ENCODE measurements at places on chromosomes 5 and 9.

GRCh38 chr9:37534412-37534811 lies 41.8 kb downstream of the FBXO10 start:
- DNase-seq, result no peak

GRCh38 chr5:89606939-89607534 lies 724.1 kb upstream of the MEF2C start:
- no peak for DNase-seq

GRCh38 chr9:8074713-8075286 lies 275.2 kb upstream of the DMAC1 start:
- no peak for DNase-seq

- no peak for DNase-seq
Observed at GRCh38 chr5:15304914-15305834, 194.8 kb upstream of the FBXL7 start.

DNA sequence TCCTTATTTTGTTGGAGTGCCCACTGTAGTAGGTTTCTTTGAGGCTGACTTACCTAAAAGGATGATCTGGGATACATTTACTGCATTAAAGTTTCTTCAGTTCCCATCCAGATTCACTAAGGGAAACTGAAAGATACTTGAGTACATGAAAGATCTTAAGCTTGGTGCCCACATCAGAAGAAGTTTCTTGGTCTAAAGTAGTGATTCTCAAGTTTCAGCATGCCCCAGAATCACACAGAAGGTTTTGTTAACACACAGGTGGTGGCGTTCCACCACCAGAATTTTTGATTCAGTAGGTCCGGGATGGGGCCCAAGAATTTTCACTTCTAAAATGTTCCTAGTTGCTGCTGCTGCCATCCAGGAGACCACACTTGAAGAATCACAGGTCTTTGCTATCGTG lies 171.0 kb downstream of the ZNF462 start:
- no peak for DNase-seq

- no peak for DNase-seq
Observed at GRCh38 chr9:87698069-87698809, 27.7 kb upstream of the CTSL start.

DNA sequence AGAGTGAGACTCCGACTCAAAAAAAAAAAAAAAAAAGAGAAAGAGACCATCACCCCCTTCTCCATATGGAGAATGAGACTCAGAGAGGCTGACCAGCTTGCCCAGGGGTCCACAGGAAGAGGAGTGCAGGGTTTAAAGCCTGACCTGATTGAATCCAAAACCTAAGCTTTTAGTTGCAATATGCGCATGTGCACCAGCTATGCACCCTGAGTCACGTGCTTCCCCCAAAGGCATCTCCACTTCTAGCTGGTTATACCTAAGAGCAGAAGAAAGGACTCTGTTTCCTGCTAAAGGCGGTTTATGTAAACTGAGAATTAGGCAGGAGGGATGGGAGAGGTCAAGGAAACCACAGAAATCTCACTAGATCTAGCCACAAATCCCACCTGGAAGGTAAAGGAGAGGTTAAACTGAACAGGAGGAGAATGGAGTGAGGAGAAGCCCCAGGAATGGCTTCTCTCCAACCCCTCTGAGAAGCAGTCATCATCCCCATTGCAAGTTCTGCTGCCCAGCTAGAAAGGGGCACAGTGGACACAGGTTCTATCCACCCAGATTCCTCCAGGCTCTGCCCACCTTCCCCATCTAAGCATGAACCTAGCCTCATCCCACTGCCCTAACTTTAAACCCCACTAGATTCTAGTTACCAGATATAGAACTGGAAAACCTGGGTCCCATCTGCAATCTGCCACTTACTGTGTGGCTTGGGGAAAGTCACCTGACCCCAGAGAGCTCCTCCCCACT lies 171.3 kb downstream of the ACTL7B start:
- DNase-seq, result no peak

DNA sequence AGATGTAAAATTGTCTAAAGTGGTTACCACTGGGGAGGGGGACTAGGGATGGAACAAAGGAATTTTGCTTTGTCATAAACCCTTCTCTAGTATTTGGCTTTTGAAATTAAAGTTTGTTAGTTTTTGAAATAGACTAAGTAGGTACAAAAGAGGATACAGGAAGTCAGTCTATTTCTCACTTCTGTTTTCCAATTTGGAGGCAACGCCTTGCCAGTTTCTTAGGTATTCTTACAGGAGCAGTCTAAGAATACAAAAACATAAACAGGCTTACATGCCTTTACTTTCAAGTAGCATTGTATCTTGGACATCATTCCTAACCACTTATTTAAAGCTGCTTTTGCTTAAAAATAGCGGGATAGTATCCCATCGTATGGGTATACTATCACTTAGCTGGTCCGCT lies 34.4 kb downstream of the ALG2 start:
- DNase-seq, result no peak

GRCh38 chr9:9719373-9720112 lies 893.3 kb downstream of the PTPRD start:
- no peak for DNase-seq

- no peak for DNase-seq
Observed at GRCh38 chr5:87267574-87268125, at the start of gene RASA1. Gene RASA1, plus strand, starts transcription at chr5:87267883. Its CDS starts 569 bp downstream, at chr5:87268452.

- DNase-seq, result no peak
Observed at GRCh38 chr9:32665101-32665500, 29.6 kb upstream of the TAF1L start.

- no peak for DNase-seq
Observed at GRCh38 chr5:21424907-21425306, 1428.2 kb downstream of the CDH12 start.

GRCh38 chr5:9716838-9717281 lies 86.7 kb upstream of the TAS2R1 start:
- no peak for DNase-seq

GRCh38 chr5:5483350-5483749 lies 60.9 kb downstream of the ICE1 start:
- DNase-seq, result no peak

- DNase-seq, result no peak
Observed at GRCh38 chr5:95973793-95974325, 12.2 kb upstream of the ELL2 start.

GRCh38 chr5:73630765-73631164 lies 4.8 kb downstream of the ARHGEF28 start:
- no peak for DNase-seq

- no peak for DNase-seq
Observed at GRCh38 chr9:110575945-110576344, 3.6 kb downstream of the SVEP1 start.

DNA sequence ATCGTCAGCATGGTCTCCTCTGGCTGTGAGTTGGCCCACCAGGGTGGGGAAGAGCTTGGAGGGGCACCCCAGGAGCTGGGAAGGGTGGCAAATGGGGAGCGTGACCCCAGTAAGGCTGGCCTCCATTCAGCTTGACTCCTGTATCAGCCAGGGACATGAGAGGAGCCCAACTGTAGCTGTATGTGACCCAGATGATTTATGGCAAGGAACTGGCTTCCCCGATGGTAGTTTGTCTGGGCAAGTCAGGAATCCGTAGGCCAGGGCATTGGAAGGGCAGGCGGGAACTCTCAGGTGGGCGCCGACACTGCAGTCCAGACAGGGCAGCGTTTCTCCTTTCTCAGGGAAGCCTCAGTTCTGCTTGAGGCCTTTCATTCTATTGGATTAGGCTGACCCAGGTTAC lies 2.3 kb downstream of the SLC34A1 start:
- no peak for DNase-seq

DNA sequence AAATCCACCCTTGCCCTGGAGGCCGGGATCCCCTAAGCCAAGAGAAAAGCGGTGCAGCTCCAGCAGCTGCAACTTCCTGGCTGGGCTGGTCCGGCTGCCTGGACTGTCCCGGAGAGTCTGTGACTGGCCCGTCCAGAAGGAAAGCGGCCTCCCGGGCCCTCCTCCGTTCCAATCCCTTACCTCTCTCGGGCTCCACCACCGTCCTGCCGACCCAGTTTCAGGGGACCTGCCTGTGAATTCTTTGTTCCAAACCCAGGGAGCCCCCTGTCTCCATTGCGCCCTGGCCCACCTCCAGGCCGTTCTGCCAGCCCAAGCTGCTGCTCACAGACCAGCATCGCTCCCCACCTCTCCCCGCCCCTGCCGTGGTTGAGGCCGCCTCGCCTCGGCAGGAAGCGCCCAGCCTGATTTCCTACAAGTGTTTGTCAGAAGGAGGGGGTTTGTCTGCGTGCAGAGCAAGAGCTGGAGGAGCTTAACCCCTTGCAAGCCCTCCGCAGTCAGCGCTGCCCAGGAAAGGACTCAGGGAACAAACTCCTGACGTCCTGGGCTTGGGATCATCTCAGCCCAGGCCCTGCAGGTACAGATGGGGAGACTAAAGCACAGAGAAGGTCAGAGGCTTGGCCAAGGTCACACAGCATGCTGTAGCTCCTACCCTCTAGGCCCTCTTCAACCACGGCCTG lies at the start of gene AKNA:
Gene AKNA (minus strand): TSS at position 303 of the 677 bp plus-strand sequence. CDS start 6,649 bp downstream, outside the sequence.
- no peak for DNase-seq

GRCh38 chr5:15789642-15790041 lies 289.7 kb downstream of the FBXL7 start:
- no peak for DNase-seq

DNA sequence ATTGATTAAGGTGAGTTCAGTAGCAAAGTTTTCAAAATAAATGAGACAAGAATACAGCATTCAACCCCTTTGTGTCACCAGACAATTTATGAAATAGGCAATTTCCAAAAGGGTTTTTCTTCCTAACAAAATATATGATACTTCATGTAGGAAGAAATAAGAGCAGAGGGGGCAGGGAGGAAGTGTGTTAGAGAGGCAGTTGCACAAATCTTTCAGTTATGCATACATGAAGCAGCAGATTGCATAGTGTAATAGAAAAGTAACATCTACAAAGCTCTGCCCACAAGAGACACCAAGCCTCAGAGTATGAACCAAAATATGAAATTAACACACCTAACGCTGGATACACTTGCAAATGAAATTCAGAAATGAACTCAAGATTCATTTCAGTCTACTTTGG lies 157.0 kb downstream of the DENND1A start:
- DNase-seq, result no peak

GRCh38 chr9:74330487-74331214 lies 166.5 kb upstream of the RORB start:
- DNase-seq, result no peak

DNA sequence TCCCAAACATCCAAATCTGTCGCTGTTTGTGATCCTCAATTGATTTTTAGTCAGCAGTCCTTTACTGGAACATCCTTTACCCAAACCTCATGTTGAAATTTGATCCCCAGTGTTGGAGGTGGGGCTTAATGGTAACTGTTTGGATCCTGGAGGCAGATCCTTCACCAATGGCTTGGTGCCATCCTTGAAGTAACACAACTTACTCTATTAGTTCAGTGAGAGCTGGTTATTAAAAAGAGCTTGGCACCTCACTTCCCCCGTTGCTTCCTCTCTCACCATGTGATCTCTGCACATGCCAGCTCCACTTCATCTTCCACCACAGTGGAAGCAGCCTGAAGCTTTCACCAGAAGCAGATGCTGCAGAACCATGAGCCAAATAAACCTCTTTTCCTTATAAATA lies 40.3 kb downstream of the DNAJB5 start:
- no peak for DNase-seq

DNA sequence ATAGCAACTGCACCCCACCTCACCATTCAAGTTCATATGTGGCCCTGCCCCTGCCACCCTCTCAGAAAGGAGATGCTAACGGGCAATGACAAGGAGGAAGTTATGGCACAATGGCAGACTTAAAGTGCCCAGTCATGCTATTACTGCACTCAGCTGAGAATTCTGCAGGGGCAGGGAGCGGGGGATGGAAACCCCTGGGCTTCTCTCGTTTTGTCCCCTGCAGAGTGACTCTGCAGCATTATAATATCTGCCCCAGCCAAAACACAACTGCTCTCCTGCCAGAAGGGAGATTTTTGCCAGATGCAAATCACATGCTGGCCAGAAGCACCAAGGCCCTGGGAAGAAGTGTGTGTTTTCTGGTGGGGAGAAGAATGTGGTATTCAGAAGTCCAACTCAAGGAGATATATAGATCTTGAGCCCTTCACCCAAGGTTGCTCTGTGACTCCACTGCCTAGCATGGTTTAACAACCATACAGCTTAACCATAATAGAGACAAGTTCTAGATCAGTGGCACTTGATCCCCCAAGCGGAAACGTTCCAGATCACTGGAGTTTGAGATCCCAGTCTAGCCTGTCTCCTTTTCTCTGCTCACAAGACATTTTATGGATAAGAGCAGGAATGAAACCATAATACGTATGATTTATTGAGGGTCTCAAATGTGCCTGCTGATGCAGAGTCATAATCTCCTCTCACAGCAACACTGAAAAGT lies 207.0 kb upstream of the MAP3K1 start:
- DNase-seq, result no peak

GRCh38 chr9:74824654-74825053 lies 63.1 kb downstream of the TRPM6 start:
- no peak for DNase-seq

DNA sequence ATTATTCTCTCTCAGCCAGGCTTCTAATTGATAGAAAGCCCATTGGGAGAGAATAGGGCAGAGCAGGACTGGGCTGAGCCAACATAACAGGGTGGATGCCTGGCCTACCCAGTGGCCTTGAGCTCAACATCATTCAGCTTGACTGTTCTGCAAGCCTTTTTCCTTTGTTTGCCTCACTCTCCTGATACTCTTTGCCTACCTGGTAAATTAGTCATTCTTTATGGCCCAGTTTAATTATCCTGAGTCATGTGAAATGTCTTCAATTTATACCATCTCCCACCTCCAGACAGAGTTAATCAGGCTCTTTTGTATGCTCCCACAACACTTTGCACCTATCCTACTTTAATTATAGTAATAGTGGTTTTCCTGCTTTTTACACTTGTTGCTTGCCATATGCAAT lies 13.6 kb downstream of the GLRA1 start:
- no peak for DNase-seq

DNA sequence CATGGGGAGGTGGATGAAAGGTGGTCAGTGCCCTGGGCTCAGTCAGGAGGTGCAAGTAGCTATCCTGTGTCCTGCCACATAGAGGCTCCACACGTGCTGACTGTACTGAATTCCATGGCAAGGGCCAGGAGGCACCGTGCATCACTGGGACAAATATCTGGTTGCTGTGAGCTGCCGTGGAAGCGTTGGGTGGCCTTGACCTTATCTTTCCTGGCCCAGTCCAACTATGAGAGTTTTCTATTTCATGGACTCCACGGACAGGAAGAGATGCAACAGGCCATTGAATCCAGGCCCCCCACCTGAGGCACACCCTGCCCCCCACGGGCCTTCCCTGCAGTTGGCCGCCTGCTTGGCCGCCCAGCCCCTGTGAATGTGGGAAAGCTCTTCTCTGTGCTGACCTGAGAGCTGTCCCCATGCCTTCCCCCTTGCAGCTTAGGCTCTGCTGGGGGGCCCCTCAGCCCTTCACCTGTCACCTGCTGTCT lies 1.7 kb downstream of the GRHPR start:
- no peak for DNase-seq
